ENCODE measurements at places on chromosomes 7 and 10.

DNA sequence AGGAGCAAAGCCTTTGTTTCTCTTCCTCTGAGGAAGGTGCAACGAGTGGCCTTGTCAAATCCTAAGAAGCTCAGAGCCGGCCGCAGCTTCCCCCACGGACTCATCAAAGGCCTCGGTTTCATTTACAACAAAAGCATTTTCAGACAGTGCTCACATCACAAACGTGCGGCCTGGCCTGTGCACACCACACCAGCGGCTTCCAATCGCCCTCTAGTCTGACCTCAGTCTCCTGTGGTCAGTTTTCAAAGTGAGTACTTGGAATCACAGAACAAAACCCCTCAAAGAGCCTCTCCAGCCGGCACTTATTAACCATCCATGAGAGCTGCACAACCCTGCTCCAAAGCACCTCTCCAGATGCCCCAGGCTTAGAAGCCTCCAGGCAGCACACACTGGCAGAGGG is 3.3 kb downstream of the RADIL start:
- no peak for DNase-seq

- DNase-seq = no peak
Observed at GRCh38 chr7:71665716-71666115, 533.8 kb downstream of the GALNT17 start.

GRCh38 chr7:134179036-134180011 is 52.2 kb downstream of the LRGUK start:
- DNase-seq = no peak

DNA sequence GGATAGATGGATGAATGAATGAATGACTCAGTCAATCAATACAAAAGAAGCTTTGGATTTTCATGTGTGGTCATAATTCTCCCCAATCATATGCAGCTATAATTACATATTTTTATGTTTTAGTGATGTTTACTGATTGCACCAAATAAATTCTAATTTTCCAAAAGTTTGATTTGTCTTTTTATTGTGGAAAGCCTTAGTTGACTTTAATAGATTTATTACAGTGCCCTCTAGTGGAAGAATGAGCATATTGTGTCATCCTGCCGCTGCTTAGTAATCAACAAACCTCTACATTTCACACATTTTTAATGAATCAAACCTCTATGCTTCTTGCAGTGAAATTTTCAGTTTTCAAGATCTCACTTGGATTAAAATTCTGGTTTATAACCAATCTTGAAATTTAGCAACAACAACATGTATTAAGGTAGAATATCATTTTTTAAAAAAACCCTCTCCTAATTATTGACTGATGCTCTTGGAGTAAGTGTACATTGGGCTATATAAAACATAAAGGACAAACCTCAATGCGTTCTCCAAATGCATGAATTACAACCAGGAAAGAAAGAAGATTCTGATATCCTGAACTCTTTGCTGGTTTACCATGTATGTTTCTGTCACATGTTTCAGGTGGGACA is 55.6 kb upstream of the PNLIP start:
- no peak for DNase-seq

DNA sequence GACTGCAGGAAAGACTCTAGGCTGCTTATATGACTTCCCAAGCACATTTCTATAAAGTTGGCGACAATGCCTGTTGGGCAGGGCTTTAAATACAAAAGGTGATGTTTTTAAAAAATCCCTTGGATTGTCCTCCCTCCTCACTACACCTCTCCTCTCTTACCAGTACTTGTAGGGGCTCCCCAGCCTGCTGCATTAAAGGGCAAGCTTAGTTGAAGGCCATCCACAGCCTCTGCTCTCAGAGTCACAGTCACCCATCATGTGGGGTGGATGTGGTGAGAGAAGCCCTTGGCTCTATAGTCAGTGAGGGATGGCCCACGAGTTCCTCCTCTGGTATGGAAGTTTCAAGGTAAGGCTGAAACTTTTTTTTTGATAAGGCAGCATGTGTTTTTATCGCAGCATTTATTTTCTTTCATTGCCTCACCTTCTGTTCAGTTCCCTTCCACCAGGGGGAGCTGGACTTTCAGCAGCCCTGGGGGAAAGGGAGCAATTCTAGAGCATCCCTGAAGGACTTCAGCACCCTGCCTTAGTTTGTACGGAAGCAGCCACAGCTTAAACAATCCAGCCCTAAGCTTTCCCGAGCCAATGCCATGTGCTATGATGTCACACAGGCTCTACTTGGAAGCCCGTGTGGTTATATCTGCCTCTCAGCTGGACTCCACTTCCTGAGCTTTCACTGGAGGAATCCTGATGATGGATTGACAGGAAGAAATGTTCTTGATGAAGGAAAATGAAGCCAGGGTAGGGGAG is 131.9 kb downstream of the CALCR start:
- DNase-seq = no peak

All from left hindlimb (tissue), 1 donor.